Endothelial cell of coronary artery (primary cell): ENCODE measurements at places on chromosomes 6 and 20. TPM values are rescaled to one million over a fixed set of nuclear protein-coding genes. Genes with fewer than 3 reads are reported as not detected.

Gene POM121L2
- not detected in 2 replicates for total RNA-seq

Gene B3GAT2
- under 0.01 TPM in 1 of 2 replicates, not detected in the other for total RNA-seq

Gene CEP250
- total RNA-seq = 15.2 and 32.7 TPM in 2 replicates

Gene RSPH4A
- 0.09 and 0.18 TPM in 2 replicates for total RNA-seq

Gene ADGB
- total RNA-seq = not detected in 2 replicates

Gene MUC21
- total RNA-seq = not detected in 2 replicates

Gene SYNJ2
- 60.3 and 77.1 TPM in 2 replicates for total RNA-seq

Gene SPINT3
- not detected in 2 replicates for total RNA-seq

Gene NKX2-2
- not detected in 2 replicates for total RNA-seq

Gene SMLR1
- total RNA-seq = not detected in 2 replicates

Gene DEFB132
- not detected in 2 replicates for total RNA-seq

Gene NEDD9
- total RNA-seq = 21.8 and 70.5 TPM in 2 replicates

Gene KIFC1
- 8.0 and 25.3 TPM in 2 replicates for total RNA-seq

Gene TPBG
- total RNA-seq = 4.9 and 5.0 TPM in 2 replicates

Gene HEY2
- 1.1 and 4.1 TPM in 2 replicates for total RNA-seq

Gene NPEPL1
- 23.3 and 36.9 TPM in 2 replicates for total RNA-seq

Gene TRAPPC3L
- total RNA-seq = 0.09 TPM in 2 replicates

Gene CEP162
- total RNA-seq = 5.6 and 6.7 TPM in 2 replicates

Gene ZNF133
- 15.4 and 19.7 TPM in 2 replicates for total RNA-seq

Gene PRRT1
- 0.09 TPM in 1 of 2 replicates, not detected in the other for total RNA-seq

Gene RBM24
- total RNA-seq = 0.85 and 3.3 TPM in 2 replicates

Gene TAP2
- 36.6 and 42.7 TPM in 2 replicates for total RNA-seq

Gene MYBL2
- 10.3 and 20.7 TPM in 2 replicates for total RNA-seq

Gene GCNT2
- total RNA-seq = 3.0 and 7.2 TPM in 2 replicates

Gene MAFB
- 0.28 and 0.63 TPM in 2 replicates for total RNA-seq

Gene RIPPLY2
- total RNA-seq = not detected in 2 replicates

Gene TFAP2C
- total RNA-seq = not detected in 2 replicates

Gene LRRC73
- 0.18 and 0.19 TPM in 2 replicates for total RNA-seq

Gene CLPSL2
- total RNA-seq = not detected in 2 replicates

Gene SLC17A5
- 13.7 and 16.4 TPM in 2 replicates for total RNA-seq

Gene KIF25
- not detected in 2 replicates for total RNA-seq

Gene WFDC2
- total RNA-seq = not detected in 2 replicates

Gene TRIM40
- not detected in 2 replicates for total RNA-seq

Gene RNF217
- total RNA-seq = 15.0 and 21.6 TPM in 2 replicates

Gene OPN5
- total RNA-seq = under 0.01 TPM in 1 of 2 replicates, not detected in the other

Gene TBPL1
- total RNA-seq = 18.0 and 23.3 TPM in 2 replicates

Gene TNFRSF6B
- 10.2 and 60.2 TPM in 2 replicates for total RNA-seq

Gene PRDM1
- total RNA-seq = 0.94 and 3.4 TPM in 2 replicates
